HEK293T (cell line): ENCODE measurements at places on chromosomes 6 and 20.

DNA sequence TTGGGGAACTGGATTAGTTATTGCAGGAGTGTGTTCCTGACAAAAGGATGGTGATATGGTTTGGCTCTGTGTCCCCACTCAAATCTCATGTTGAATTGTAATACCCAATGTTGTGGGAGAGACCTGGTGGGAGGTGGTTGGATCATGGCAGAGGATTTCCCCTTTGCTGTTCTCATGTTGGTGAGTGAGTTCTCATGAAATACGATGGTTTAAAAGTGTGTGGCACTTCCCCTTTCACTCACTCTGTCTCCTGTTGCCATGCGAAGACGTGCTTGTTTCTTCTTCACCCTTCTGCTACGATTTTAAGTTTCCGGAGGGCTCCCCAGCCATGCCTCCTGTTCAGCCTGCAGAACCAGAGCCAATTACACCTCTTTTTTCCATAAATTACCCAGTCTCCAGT, 16.2 kb upstream of the TREM1 start:
- DNase-seq = no peak

DNA sequence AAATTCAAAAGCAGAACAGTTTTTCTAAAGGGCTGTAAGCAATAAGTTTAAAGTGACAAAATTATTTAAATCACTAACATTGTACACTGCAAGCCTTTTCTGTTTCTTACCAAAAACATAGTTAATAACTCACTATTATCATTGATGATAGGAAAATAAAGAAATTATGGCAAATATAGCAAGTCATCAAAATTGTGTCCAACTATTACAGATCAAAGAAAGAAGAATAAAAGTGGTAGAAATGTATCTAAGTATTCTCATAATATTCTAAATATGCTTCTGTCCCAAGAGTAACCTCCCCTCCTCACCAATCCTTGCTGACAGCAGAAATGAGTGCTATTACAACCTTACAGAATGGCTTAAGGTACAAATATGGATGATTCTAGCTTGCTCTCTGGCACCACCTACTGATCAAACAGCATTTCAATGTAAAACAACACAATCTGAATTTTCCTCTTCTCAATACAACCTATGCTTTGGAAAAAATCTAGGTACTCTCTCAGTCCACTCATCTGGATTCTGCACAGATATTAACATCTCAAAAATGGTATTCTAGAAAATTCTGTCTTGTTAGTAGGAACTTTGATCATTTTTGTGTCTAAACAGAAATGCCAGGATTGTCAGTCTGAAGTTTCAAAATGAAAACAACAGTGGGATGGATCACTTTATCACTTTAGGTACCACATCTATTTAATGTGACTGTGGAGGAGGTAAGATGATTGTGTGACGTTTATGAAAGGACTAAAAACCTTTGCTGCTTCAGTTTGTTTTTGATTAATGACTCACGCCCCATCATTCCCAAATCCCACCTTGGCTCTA, 40.9 kb downstream of the ZFP64 start:
- DNase-seq = peak; percentile 47

DNA sequence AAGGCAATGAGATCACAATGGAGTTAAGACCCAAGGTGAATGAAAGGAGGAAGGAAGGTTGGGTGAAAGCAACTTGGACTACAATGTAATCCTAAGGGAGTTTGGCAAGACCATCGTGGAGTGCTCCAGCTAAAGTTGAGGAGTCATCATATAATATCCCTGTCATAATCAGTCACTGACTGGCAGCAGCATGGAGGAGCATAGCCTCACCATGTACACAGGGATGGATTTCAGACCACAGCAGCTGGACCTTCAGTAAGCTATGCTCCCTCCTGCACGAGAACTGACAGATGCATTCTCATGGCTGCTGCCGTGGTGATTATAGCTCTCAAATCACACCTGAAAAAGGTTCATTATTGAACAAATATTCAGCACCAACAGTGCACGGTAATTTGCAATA, 43.0 kb downstream of the GOPC start:
- no peak for DNase-seq

- no peak for DNase-seq
Measured at GRCh38 chr20:58458342-58459057, 56.7 kb downstream of the APCDD1L start.

DNA sequence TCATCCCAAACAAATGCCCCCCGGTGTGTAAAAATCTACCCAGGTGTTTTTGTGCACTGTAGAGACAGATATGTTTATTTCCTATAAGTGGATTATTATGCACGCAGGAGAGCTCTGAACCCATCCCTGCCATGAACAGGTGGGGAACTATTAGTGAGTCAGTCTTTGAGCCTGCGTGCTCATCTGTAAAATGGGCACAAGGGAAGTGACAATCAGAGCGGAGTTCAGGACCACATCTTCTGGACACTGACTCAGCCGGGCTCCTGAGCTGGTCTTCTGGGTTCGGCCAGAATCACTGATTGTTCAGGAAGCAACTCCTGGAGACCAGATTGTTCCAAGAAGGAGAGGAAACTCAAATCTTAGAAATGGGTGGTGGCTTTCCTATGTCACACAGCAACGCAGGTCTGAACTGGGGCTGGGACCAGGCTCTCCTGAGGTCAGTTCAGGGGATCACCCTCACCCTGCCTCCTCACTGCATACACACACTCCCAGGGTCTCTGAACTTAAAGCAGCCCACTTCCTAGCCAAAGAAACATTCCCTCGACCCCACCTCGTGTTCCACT, 27.3 kb upstream of the TGM2 start:
- no peak for DNase-seq

GRCh38 chr6:94468830-94469229, 1049.5 kb upstream of the EPHA7 start:
- DNase-seq = no peak

DNA sequence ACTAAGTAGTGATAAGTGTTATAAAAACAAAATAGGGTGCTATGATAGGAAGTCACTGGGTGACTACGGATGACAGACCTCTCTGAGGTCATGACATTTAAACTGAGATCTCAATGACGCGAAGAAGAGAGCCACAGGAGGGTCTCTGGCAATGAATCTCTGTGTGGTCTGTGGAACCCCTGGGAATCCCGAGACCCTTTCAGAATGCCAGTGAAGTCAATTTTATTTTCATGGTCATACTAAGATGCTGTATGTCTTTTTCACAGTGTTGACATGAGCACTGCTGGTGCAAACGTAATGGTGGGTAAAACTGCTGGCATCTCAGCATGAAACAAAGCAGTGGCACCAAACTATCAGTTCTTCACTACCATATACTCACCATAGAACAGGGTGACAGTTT, 155.0 kb downstream of the GJA10 start:
- no peak for DNase-seq

DNA sequence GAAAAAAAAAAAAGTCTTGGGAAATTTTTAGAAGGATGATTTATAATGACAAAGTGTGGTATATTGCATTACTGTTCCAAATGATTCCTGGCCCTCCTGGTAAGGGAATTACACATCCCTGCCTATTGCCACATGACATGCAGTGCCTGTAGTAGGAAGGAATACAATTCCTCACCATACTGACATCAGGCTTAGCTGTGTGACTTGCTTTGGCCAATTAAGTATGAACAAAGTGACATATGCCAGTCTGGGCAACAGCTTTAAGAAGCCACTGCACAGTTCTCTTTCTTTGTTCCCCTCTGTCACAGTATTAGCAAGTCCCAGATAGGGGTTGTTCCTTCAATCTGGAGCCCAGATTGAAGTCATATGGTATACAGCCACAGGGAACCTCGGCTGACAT, 100.5 kb downstream of the KIF13A start:
- no peak for DNase-seq

DNA sequence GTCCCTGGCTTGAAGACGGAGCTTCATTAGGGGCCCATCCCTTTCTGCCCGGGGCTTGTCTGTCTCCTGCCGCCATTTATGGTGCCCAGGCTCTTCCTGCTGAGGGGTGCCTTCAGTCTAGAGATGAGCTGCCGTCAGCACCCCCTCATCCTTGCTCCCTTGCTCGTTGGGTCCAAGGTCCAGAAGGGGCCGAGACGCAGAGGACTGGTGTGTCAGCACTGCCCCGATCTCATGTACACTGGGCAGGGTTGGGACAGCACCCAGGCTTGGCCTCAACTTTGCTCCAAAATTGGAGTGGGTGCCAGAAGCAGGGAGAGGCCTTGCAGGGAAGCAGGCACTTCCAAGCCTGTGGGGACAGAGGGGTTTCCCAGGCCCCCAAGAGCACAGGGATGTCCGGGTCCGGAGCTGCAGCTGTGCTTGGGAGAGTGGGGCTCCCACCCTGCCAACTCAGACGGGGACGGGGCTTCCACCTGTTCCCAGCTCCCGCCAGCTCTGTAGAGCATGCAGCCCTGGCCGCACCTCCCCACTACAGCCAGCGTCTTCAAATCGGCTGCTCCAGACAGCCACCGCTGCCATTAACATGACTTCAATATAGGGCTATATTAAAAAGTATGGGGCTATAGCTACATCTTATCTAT, 488.8 kb downstream of the TENT5A start:
- no peak for DNase-seq

GRCh38 chr6:153727885-153728284, 311.2 kb upstream of the OPRM1 start:
- no peak for DNase-seq

GRCh38 chr6:95948324-95948723, 67.5 kb upstream of the FUT9 start:
- no peak for DNase-seq

DNA sequence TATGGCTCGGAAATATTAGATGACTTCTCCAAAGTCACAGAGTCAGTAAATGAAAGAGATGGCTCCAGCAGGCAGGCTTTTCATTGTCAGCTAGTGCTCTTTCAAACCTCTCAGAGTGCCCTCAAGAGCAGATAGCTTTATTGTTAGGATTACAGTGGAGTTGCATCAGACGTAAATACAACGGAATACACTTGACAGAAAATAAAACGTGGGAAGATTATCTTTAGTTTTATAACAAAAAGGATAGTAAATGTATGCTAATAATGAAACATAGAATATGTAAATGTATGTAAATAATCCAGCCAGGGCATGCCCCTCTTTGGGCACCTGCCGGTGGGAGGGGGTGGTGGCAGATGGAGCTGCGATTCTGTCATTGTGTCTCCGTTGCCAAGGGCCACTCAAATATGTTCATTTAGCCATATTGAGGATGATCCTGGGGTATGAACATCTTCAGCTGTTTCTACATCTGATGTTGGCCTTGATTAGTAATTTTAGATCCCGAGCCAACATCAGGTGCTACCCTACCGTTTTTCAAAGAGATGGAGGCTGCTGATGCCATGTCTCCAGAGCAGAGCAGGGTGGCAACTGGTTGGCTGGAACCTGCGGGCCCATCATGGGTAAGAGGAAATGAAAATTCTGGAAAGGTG, 358.3 kb upstream of the SULF2 start:
- DNase-seq = no peak

- DNase-seq = no peak
Measured at GRCh38 chr6:156378853-156379252, 398.3 kb upstream of the ARID1B start.

- no peak for DNase-seq
Measured at GRCh38 chr20:61878478-61879302, 187.0 kb downstream of the TAF4 start.

GRCh38 chr6:139204978-139205377, 70.1 kb downstream of the HECA start:
- no peak for DNase-seq

GRCh38 chr20:55472704-55473103, 532.6 kb downstream of the CBLN4 start:
- peak; percentile 6 for DNase-seq

DNA sequence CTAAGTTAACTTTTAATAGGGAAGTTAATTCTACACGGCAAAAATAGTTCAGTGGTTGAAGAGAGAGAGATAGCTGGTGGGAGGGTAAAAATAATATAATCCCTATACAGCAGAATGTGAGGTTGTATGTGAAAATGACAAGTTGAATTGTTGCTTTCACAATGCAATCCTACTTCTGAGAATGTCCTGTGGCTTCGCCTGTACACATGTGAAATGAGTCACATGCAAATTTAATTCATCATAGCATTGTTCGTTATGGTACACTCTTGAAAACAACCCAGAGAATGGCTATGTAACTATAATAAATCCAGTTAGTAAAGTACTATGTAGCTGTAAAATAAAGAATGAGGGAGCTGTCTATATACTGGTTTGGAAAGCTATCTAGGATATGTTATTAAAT, 46.0 kb upstream of the HINT3 start:
- no peak for DNase-seq

- no peak for DNase-seq
Measured at GRCh38 chr6:52389626-52390360, 27.8 kb downstream of the PAQR8 start.

DNA sequence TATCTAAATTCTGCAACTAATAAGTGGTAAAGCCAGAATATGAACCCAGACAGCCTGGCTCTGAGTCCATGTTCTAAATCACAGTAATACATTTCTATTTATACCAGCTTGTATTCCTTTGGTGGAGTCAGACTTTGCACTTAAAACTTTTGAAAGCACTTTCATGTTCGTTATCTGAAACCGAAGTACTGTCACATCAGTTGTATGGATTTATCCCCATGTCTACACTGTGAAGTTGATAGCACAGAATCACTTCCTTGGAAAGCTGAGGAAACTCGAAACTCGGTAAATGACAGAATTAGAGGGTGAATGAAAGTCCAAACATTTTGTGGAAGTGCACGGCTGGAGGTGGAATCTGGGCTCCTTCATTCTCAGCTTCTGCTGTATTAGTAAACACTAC, 28.3 kb upstream of the CTAGE9 start:
- DNase-seq = no peak

DNA sequence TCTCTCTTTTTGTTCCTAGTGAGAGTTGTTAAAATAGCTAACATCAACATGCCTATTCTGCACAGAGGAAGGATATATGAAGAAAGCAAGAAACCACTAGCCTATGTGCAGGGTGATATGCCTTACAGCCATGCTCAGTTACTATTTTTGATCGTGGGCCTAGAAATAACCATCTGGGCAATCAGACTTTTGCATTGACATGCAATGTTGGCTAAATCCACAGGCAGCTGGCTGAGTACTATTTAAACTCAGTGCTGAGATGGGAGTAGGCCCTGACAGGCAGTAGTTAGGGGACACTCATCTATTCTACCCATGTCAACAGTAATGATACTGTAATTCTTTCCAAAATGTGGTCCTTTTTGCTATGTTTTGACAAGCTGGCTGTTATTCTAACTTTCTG, 89.6 kb downstream of the HDGFL1 start:
- DNase-seq = no peak

GRCh38 chr6:41937472-41937860, 4.1 kb downstream of the CCND3 start:
- DNase-seq = no peak

- DNase-seq = no peak
Measured at GRCh38 chr6:1789092-1789491, 179.4 kb downstream of the FOXC1 start.

GRCh38 chr6:23952245-23952644, 173.8 kb upstream of the NRSN1 start:
- DNase-seq = no peak
